ENCODE measurements at places on chromosomes 13 and 19.

- peak; percentile 83 for DNase-seq
Observed at GRCh38 chr19:56538761-56539263, at the start of gene ZFP28. Gene ZFP28, plus strand, starts transcription at chr19:56538948. Its CDS starts 71 bp downstream, at chr19:56539019.

- no peak for DNase-seq
Observed at GRCh38 chr13:78611040-78611439, 7.7 kb upstream of the POU4F1 start.

- no peak for DNase-seq
Observed at GRCh38 chr19:55486043-55486970, 1.3 kb downstream of the NAT14 start.

GRCh38 chr13:66586489-66586888 lies 643.6 kb downstream of the PCDH9 start:
- no peak for DNase-seq

DNA sequence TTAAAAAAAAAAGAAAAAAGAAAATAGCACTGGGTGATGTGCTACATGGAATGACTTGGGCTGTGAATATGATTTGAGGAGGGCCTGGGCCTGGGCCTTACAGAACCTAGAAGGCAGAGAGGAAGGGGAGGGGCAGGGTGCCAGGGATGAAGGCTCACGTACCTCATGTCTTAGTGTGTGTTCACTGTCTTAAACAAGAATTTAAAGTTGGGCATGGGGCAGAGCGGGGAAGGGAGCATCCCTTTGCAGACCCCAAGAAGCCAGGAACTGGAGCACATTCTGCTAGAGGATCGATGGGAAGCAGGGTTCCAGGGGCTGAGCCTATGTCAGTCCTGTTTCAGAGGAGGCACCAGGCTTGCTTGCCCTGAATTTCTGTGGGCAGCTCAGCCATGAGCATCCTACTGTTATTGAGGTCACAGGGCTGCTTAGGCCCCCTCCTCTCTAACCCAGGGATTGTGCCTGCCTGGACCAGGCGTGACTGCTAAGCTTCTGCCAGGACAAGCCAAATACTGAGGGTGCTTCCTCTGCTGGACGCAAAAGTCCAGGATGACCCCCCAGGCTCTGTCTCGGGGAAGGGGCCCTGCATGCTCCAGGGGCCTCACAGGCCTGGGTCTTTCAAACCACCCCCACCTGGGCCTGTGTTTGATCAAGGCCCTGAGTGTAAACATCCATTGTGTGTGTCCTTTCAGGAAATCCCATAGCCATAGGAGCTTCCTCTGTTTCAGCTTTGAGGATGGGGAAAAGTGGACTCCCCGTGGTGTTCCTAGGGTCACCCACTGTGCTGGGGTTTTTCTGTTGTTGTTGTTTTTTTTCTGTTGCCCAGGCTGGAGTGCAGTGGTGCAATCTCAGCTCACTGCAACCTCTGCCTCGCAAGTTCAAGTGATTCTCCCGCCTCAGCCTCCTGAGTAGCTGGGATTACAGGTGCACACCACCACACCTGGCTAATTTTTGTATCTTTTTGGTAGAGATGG lies 4.8 kb downstream of the LSR start:
- peak; percentile 63 for DNase-seq

DNA sequence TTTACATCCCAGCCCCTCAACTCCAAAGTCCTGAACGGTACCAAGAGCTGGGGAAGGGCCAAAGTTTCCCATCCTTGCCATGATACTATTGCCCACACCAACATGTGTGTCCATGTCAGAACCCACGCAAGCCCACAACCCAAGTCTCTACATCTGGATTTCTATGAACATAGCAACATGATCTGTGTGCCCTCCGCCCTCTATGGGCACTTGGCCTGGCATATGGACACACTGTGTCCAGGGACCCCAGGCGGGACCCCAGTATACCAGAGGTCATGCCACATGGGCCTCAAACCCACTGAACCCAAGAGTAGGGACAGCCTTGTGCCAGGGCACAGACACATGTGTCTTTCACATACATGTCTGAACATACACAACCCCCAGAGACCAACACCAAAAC lies 2.0 kb downstream of the LRFN1 start:
- DNase-seq: no peak

DNA sequence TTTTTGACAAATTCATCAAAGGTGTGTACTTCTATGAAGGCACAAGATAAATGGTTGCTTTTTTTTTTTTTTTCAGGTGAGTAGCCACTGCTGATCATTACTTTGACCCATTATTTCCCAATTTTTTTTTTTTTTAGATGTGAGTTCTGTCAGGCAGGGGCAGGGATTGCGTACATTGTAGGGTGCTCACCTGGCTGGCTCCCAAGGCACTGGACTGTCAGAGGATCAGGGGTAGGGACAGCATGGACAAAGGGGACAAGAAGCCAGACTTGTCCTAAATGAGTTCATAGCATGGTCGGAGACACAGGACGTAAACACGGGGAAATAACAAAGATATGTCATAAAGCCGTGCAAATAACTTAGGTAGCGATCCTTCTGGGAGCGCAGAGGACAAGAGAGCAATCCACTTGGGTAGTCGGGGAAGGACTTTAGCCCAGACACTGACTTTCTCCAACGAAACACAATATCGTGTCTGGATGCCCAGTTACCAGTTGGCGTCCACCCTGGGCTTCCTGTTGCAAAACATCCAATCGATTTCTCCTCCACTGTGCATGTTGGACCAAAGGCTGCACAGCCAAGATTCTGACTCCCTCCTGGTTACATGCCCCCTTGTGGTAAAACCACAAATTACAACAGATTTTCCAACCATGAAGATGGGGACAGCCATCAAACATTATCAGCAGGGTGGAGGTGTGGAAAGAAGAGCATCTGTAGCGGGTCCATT lies 27.5 kb upstream of the KATNAL1 start:
- DNase-seq: no peak

DNA sequence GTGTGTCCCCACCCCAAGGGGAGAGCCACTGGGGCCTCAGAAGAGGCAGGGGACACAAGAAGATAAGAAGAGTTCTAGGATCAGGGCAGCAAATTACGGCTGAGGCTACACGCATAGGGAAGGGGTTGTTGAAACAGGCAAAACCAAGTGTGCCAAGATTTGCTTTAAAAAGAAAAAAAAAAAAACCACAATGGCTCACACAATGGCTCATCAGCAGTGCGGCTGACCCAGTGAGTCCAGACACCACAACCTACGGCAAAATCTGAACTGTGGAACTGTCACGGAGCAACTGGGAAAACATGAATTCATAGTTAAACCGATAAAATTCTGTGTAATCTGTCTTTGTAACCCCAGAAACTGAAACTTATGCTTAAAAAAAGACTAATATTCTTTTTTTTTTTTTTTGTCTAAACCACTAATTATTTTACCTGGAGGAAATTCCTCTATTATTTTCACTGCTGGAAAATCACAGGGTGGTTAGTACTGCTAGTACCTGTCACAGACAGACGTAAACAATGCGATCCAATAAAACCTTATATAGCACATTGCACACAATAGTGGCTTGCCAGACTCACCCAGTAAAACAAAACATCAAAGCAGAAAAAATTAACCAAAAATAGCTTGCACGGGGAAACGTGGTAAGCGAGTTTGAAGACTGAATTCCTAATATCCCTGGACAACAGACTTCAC lies 325.4 kb upstream of the TSHZ3 start:
- DNase-seq: no peak

Measured in COR-L47 (cell line).